CD4-positive, alpha-beta T cell treated with Interleukin-1 beta for 1 hour (primary cell): ENCODE measurements at places on chromosomes 12 and 14.

DNA sequence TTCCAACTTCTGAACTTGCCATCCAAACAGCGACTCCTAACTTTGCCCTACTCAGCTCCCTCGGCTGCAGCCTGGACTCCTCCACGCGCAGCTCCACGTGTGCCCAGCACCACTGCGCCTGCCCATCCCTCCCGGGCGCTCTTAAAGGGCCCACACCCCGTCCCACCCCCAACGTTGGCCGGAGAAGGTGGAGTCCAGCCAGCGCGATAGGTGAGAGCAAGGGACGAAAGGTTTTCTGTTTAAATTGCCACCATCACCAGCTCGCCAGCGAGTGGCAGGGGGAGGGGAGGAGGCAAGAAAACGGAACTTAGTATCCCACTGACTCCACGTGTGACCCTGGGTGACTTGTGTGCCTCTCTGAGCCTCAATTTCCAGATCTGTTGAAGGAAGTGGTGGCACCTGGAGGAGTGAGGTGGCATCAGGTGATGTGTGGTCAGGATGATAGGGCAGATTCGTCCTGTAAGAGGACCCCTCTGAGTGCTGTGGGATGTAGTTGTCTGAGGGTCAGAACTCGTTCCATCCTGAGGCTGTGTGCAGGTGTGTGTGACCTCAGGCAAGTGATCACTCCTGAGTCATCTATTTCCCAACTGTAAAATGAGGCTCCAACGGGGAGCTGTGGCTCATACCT is 59.7 kb downstream of the TRPV4 start:
- no peak for DNase-seq

GRCh38 chr12:59329462-59329861 is 266.4 kb upstream of the SLC16A7 start:
- DNase-seq: no peak

- peak; percentile 25 for DNase-seq
Observed at GRCh38 chr12:123767613-123768012, 5.5 kb downstream of the DNAH10 start.

GRCh38 chr12:26162174-26162573 is 33.2 kb upstream of the SSPN start:
- DNase-seq: no peak

GRCh38 chr12:113054948-113055486 is 1.5 kb upstream of the DTX1 start:
- no peak for DNase-seq

- no peak for DNase-seq
Observed at GRCh38 chr14:68788275-68788995, 4.4 kb downstream of the ZFP36L1 start.

DNA sequence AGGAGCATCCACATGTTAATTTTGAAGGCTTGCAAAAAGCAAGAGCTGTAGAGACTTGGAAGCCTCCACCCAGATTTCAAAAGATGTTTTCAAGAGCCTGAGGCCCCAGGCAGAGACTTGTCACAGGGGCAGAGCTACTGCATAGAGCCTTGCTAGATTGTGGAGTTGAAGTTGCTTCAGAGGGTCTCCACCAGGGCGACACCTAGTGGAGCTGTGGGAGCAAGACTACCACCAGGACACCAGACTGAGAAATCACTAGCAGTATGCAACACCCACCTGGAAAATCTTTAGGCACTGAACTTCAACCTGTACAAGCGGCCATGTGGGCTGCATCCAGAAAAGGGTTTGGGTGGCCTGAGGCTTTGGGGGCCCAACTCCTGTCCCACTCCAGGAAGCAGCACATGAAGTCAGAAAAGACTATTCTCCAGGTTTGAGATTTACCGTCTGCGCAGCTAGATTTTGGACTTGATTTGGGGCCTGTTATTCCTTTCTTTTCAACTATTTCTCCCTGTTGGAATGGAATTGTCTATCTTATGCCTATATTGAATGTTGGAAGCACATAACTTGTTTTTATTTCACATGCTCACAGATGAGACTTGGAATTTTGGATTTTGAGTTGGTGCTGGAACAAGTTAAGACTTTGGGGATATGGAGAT is 508.6 kb downstream of the FLRT2 start:
- DNase-seq: peak; percentile 31
